Activated CD4-positive, alpha-beta T cell treated with anti-CD3 and anti-CD28 coated beads for 36 hours (primary cell): ENCODE measurements at places on chromosomes 1 and 21.

GRCh38 chr1:102097451-102097850 lies 100.7 kb upstream of the OLFM3 start:
- DNase-seq, result no peak

GRCh38 chr1:166174108-166174507 lies 7.3 kb upstream of the FAM78B start:
- DNase-seq, result no peak

DNA sequence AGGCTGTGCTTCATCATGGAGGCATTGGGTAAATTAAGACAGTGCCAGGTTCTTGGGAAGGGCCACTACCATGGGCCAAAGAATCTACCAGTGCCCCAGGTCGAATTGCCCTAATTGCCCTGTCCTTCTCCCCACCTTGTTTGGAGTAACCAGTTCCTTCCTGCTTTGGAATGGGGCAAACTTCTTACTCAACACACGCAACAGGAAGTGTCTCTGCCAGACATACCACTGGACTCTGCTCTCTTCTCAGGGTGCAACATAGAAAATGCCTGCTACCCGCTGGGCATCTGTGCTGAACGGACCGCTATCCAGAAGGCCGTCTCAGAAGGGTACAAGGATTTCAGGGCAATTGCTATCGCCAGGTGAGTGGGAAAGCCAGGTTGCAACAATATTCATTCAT lies 15.8 kb downstream of the CDA start:
- DNase-seq, result no peak

DNA sequence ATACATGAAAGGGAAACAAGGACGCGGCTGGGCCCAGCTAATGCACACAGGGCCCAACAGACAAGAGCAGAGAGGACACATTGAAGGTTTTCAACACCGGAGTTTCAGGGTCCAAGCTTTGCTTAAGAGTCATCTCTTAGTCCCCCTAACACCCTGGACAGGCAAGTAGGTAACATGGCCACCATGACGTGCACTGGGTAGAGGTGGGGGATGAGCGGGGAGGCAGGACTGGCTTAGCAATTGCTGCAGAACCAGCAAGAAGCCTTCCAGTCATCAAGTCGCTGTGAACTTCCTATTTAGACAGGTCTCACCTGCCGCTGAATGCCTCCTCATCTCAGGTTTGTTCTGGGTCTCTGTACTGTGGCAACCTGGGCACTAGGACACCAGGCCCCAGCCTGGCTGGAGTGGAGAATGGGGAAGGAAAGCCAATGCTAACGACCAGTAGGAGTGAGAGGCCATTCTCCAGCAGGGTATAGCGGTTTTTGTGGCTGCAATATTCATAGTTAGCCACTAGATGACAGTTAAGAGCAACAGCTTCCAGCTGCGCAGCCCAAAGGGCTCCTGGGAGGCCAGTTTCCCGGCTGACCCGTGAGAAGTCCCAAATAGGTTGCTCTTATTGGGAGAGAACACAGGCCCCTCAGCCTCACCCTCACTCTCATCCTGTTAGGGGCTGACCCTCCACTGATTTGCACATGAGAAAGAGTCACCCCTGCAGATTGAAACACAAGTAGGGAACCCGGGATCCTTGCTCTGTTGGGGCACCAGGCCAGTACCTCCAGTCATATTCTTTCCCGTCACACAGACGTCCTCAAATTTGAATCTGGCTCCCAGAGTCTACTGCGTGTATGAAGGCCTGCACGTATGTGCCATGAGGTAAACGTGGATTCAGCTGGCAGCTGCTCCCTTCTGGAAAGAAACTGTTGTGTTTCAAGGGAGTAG lies 6.0 kb upstream of the PIGC start:
- peak; percentile 57 for DNase-seq

DNA sequence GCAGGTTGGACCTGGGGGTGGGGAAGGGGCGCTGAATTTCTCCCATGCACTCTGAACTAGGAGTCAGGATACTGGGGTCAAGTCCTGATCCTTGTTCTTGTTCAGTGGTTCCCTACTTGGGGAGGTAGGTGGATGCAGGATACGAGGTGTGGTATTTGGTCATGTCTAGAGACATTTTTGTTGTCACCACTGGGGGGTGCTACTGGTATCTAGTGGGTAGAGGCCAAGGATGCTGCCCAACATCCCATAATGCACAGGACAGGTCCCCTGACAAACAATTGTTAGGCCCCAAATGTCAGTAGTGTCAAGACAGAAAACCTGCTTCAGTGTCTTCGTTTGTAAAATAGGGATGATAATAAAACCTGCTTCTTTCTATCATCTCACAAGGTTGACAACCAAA lies 259.0 kb upstream of the FOXD3 start:
- DNase-seq, result peak; percentile 7

DNA sequence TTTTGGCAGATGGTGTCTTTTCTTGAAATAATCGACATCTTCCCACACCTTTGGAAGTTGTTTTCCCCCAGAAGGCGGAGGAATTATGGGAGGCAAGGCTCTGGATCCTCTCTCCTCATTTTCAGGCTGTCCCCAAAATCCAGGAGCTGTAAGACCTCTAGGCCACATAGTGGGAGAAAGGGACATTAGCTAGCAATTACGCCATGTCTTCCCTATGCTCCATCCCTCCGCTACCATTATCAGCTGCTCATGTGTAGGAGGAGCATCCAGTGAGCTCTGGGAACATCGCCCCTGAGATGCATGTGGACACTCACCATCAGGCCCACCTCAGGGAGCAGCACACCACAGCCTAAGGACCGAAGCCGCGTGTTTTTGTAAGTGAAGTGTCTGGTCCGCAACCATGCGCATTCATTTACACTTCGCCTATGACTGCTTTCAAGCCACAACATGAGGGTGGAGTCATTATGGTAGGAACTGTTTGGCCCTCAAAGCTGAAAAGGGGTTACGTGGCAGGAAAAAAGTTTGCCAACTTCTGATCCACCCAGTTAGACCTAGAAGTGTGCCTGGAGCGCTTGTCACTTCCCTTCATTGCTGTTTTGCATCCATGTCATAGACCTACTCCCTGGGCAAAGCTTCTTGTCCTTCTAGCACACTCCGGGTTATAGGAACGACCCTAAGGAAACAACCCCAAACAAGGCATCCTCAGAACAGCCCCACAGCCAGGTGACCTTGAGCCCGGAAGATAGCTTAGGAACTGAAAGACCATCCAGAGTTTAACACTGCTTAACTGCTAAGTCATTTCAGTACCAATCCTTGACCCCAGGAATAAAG lies 85.5 kb downstream of the C1orf94 start:
- DNase-seq, result no peak

DNA sequence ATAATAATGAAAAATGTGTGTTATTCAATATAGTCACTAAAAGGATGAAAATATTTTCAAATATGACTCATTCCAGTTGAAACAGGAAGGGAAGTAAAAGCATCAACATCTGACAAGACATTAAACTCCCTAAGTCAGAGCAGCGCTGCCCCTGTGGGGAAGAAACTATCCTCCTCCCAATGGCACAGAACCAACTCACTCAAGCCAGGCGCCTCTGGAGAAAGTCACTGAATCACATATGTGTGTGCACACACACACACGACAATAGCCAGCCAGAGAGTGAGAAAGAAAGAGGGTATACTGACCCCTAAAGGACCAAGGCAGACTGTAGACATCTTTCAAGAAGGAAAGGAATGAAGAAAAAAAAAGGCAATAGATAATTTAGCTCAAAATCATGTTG lies 126.9 kb downstream of the SETD4 start:
- no peak for DNase-seq

GRCh38 chr1:237525102-237525501 lies 365.6 kb downstream of the ZP4 start:
- DNase-seq, result no peak

- no peak for DNase-seq
These were observed 420.9 kb downstream of the KIF26B start for GRCh38 chr1:245575710-245576109.

GRCh38 chr21:36981049-36981391 lies 14.6 kb upstream of the HLCS start:
- no peak for DNase-seq

GRCh38 chr1:64515427-64515826 lies 45.5 kb downstream of the CACHD1 start:
- DNase-seq, result no peak

- DNase-seq, result no peak
These were observed 77.6 kb upstream of the CD1D start for GRCh38 chr1:158102881-158103674.

- peak; percentile 16 for DNase-seq
These were observed 474.4 kb downstream of the FAM72C start for GRCh38 chr1:143497374-143497747.

GRCh38 chr1:115900856-115901255 lies 59.9 kb upstream of the NHLH2 start:
- no peak for DNase-seq

DNA sequence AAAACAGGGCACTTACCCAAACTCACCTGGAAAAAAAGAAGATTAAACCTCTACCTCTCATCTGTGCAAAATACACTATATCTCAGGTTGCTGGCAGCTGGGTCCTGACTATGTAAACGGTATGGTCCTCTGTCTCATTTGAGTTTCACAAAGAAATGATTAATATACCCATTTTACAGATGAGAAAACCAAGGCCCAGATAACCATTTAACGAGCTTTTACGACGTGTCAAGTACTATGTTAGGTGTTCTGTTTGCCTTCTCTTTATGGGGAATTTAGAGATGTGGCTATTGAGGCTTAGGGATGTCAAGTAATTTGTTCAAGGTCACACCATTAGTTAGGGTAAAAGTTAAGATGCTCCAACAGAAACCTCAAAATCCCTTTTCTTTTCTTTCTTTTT lies 140.4 kb upstream of the USP24 start:
- DNase-seq, result no peak

GRCh38 chr1:17108786-17109185 lies 10.5 kb downstream of the PADI2 start:
- DNase-seq, result no peak
